ENCODE measurements at places on chromosomes 5 and 9.

GRCh38 chr9:122860319-122861142 lies 32.1 kb upstream of the PDCL start:
- DNase-seq = no peak

- no peak for DNase-seq
These were observed 2.6 kb upstream of the MZB1 start for GRCh38 chr5:139392324-139392677.

- no peak for DNase-seq
These were observed 154.3 kb downstream of the PALM2AKAP2 start for GRCh38 chr9:109934136-109934856.

- no peak for DNase-seq
These were observed 54.4 kb downstream of the MLANA start for GRCh38 chr9:5945112-5945511.

GRCh38 chr5:77418601-77419581 lies 73.2 kb downstream of the WDR41 start:
- DNase-seq = no peak

DNA sequence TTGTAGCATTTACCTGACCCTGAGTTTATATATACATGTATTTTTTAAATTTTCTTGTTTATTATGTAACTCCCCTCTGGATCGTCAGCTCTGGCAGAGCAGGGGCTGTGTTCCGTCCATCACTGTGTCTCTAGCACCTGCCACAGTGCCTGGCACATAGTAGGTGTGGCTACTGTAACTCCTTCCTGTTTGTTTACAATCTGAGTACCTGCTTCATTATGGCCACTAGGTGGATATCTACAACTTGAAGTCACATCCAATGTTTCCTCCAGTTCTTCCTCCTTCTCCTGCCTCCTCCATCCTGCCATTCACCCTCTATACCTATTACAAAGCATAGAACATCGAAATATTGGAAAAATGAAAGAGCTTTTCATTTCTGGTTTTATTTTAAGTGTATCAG lies 14.2 kb upstream of the PPP1R2B start:
- no peak for DNase-seq

- DNase-seq = no peak
These were observed 69.2 kb upstream of the PLPP1 start for GRCh38 chr5:55603922-55604321.

GRCh38 chr9:110128664-110129329 lies 79.2 kb downstream of the C9orf152 start:
- no peak for DNase-seq

- no peak for DNase-seq
These were observed 33.8 kb upstream of the FYB1 start for GRCh38 chr5:39253196-39253595.

DNA sequence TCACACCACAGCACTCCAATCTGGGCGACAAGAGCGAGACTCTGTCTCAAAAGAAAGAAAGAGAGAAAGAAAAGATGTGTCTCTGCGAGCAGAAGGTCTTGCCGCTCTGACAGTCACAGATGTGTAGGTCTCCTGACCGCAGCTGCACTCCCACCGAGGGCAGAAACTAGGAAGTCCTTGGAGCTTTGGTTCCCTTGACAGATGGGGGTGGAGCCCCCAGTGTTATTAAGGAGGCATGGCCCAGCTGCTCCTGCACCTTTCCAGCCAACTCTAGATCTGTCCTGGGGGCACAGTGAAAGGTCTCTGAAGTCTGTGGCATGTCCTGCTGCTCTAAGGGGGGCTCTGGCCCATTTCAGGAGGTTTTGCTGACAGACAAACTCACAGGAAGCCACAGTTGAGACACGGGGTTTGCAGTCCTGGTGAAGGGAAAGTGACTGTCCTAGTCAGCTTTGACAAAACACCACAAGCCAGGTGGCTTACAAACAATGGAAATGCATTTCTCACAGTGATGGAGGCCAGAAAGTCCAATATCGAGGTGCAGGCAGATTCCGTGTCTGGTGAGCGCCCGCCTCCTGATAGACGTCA lies 9.0 kb upstream of the DIPK1B start:
- DNase-seq = no peak

DNA sequence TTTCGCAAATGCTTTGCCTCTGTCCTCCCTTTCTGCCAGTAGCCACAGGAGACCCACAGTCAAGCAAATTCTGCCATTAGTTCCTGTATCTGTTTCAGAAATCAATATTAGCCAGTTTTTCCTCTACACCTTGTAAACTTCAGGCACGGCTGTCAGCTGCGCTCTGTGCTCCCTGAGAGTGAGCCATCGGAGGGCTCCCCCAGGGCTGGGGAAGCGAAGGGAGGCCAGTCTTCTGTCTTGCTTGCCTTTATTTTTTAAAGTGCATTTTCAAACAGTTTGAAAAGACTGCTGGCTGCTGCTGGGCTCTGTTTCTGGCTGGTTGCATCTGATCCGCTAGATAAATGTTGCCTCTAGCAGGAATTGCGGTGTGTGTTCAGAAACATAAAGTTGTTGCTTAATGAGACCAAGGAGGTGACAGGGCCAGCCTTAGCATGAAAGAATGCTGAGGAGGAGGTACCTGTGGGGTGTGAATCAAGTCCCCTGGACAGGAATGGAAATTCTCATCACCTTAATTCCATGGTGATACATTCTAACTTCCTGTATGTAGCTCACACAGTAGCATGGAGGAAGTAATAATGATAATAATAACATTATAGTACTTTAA lies 421.7 kb upstream of the KIF2A start:
- no peak for DNase-seq

DNA sequence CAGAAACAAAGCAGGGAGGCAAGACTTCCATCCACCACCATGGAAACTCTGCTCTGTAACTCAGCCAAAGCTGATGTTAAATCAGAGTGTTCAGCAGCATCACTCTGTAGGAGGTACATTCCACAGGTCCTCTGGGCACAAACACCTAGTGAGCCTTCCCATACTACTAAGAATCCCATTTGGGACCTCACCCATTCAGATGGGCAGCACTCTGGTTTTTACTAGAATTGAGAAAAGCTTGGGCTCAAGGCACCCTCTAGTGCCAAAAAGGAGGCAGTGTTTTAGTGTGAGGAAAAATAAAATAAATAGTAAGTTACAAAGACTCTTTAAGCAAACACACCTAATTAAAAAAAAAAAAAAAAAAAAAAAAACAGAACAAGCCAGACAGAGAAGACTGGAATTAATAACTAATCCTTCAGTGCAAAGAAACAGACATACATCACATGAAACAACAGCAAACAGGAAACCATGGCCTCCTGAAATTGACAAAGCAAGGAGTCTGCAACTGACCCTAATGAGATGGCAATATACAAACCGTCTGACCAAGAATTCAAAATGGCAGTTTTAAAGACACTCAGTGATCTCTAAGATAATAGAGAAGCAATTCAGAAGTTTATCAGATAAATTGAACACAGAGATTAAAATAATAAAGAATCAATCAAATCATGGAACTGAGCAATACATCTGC lies 159.5 kb downstream of the GNA14 start:
- no peak for DNase-seq

DNA sequence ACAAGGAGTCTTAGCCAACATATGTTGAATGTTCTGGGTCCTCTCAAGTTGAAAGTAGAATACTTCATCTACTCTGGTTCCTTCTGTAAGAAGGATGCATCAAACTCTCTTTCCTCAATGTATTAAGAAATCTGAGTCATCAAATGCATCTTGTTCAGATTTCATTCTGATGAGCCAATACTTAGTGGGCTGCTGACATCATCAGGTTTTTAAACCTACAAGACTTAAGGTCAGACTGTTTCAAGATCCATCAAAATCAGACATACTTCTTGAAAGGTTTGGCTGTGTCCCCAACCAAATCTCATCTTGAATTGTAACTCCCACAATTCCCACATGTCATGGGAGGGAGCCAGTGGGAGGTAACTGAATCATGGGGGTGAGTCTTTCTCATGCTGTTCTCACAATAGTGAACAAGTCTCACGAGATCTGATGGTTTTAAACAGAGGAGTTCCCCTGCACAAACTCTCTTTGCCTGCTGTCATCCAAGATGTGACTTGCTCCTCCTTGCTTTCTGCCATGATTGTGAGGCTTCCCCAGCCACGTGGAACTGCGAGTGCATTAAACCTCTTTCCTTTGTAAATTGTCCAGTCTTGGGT lies 168.8 kb downstream of the RAPGEF6 start:
- no peak for DNase-seq

DNA sequence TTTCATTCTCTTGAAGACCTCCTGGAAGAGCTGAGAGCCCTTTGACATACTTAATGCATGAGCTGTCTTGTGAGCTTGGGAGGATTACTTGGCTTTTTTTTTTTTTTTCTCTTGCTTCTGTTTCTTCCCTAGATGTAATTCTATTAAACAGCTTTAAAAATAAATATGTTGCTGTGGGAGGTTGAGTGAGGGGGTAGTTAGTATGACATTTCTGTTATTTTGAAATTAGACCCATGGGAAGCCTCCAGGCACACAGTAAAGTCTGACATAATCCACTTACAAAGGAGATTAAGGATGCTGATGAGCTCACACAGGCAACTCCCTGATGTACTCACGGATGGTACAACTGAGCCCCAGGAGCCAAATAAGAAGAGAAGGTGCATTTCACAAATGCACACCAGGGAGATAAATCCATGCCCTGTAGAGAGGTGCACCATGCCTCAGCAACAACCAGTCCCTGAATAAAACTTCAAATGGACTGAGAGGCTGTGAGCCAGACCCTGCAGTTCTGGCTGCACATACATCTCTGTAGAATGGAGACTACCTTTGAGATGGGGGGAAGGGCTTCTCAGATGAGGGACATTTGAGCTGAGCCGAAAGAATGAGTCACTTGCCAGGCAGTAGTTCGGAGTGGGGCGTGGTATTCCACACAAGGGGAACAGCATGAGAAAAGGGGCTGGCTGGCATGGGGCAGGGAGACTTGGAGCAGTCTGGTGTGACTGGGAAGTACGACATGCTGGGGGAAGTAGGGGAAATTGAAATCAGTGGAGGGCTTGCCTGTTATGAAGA lies 68.7 kb downstream of the ACTL7B start:
- DNase-seq = no peak

DNA sequence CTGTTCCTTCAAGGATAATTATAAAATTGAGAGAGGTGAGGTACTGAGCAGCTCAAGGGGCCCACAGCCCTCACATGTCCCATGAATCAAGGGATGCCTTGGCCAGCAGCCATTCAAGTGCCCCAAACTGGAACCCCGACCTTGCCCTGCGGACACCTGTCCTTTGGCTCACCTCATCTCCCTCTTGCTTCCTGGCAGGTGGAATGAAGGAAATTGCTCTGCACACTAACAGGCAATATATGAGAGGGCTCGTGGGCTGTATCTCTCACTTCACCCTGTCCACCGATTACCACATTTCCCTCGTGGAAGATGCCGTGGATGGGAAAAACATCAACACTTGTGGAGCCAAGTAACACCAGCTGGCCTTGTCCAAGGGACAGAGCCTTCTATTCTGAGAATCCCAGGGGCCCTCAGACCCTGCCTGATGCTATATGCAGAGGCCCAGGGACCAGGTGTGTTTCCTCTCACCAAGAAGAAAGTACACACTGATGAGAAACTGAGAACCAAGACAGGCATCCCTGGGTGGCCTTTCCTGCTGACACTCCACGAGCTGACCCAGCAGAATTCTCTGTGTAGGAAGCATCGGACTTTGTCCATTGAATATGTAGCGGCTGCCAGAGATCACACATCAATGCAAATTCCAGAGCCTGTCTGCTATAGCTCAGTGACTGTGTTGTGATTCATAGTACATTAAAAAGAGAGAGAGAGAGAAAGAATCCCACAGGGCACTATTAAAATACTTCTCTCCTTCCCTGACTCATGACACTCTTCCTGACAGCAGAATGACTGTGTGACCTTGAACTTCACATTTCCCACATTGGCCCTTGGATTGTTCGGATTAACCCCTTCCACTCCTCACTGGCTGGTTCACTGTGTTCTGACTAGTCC lies 92.6 kb downstream of the LIFR start:
- no peak for DNase-seq

DNA sequence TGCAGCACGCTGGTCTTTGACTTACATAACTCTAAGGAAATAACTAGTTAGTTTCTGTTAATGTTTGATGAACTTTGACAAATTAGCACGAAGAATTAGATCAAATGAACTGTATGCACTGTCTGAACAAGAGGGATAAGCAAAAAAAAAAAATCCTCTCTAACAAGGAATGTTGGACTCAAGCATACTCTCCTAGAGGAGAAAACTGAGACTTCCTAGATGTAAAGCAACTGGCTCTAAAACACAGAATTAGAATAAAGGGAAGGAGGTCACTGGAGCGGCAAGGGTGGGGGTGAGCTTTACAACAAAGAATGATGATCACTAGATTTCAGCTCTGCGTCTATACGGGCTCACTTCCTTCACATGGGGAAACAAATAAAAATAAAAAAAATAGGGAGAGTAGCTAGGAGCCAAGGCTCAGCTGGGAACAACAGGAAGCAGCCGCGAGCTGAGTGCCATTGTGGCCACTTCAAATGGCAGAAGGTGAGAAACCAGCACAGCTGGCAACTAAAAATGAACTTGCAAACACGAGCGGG lies 48.7 kb upstream of the CEMIP2 start:
- DNase-seq = no peak

DNA sequence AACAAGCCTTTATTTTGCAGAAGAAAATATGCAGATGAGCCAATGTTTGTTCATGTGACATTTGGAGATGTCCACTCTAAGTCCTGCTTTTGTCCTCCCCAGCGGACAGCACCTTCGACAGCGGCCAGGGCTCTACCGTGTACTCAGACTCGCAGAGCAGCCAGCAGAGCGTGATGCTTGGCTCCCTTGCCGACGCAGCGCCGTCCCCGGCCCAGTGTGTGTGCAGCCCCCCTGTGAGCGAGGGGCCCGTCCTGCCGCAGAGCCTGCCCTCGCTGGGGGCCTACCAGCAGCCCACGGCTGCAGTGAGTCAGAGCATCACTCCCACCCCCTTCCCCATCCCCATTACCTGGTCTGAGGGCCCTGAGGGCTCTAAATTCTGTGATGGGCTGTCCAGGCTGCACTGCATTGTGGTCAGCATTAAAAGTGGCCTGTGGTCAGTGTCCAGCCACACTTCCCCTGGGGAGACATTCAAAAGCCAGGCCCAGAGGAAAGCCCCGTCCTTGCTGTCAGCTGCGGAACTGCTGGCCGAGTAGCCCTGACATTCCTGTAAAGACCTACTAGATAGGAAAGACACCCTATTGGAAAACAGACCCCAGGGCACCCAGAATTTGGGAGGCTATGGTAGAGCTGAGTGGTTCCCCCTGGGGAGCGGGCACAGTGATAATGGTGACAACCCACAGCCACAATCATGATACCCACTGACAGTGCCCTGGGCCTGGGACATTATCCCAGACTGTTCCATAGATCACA lies 69.0 kb downstream of the WNK2 start:
- DNase-seq = no peak

GRCh38 chr5:111618623-111619271 lies 106.4 kb upstream of the STARD4 start:
- no peak for DNase-seq

- DNase-seq = no peak
These were observed 21.2 kb upstream of the PANK3 start for GRCh38 chr5:168600409-168600808.
